Activated CD4-positive, alpha-beta T cell treated with anti-CD3 and anti-CD28 coated beads for 4 hours (primary cell): ENCODE measurements at places on chromosomes 6 and 20.

DNA sequence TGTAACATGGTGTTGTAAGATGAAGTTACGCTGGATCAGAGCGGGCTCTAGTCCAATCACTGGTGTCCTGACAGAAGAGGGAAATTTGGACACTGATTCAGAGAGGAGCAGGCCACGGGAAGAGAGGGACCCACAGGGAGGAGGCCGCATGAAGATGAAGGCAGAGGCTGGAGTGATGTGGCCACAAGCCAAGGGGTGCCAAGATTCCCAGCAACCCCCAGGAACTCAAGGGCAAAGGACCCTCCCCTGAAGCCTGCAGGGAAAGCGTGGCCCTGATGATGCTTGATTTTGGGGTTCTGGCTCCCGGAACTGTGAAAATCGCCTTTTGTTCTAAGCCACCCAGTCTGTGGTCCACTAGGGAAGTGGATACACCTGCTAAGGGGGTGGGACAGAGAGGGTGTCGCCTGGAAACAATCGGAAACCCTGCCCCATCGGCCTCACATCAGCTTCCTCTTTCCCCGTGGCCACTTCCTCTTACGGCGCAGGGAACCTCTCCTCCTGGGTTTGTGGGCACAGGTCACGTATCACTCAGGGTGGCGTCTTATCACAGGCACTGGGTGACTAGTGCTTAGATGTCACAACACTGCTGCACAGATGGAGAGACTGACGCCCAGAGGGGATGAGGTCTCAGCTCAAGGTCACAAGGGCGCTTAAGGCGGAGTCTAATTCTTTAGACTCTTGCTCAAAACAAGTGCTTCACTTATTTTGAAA, 58.0 kb downstream of the SULF2 start:
- peak; percentile 46 for DNase-seq

DNA sequence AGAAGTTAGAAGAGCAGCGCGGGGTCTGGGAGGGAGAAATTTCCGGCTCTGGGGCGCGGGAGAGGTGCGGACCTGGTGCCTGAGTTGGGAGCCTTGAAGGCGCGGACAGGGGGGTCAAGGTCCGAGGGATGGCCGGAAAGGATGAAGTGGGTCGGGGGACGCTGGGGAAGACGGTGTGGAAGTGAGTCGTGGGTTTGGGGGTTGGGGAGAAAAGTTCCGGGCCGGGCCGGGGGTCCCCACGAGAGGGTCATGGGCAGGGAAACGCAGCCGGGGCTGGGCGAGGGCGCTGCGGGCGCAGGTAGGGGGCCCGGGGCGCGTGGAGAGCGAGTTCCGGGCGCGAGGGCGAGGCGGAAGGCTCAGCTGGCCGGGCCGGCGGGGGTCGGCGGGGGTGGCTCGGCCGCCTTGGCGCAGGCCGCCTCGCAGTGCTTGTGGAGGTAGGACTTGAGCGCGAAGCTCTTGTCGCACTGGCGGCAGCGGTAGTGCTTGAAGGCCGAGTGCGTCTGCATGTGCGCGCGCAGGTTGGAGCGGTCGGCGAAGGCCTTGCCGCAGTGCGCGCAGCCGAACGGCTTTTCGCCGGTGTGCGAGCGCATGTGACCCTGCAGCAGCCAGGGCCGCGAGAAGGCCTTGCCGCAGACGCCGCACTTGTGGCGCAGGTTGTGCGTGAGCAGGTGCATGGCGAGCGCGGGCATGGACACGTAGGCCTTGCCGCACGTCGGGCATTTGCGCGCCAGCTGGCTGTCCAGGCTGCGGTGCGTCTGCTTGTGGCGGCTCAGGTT, 10.5 kb upstream of the SRXN1 start:
- DNase-seq, result no peak

DNA sequence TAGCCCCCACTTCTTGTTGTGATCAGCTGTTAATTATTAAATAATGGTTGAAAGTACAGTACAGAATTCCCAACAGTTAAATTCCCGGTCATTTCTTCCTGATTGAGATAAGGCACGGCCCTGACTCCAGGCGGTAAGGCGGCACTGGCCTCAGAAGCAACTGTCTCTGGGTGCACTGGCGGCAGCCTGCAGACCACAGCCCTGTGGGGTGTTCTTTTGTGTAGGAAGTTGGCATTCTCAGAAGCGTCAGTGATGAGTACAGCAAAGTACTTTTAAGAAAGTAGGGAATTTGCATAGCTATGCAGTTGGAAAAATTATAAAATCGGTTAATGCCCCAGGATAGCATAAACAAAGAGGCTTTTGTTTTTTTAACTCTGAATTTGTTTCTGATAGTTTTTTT, 50.5 kb downstream of the SAMD5 start:
- no peak for DNase-seq

- DNase-seq, result no peak
These were observed 7.4 kb downstream of the EPM2A start for GRCh38 chr6:145727817-145728388.

- no peak for DNase-seq
These were observed 284.5 kb downstream of the HTR1B start for GRCh38 chr6:77178821-77179220.

GRCh38 chr20:7841291-7841970, 98.8 kb downstream of the HAO1 start:
- DNase-seq, result no peak

- no peak for DNase-seq
These were observed 173.1 kb downstream of the HS3ST5 start for GRCh38 chr6:114169763-114170162.

DNA sequence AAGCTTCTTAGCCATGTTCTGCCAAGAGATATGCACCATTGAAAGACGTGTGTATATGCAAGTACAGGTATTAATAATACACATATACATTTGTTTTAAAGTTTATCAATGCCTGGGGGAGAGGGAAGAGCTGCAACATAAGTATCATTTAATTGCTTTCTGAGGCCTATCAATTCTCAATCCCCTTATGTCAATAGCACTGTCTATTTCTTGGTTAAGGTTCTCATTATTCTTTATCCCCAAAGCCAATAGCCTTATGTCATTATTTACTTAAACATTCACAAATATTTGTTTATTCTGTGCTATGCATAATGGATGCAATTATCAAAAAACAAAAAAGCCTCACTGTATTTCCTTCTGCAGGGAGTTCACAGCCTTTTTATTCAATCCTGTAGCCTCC, 350.3 kb upstream of the KCNQ5 start:
- DNase-seq, result no peak

GRCh38 chr20:58755766-58756449, 63.3 kb downstream of the NPEPL1 start:
- no peak for DNase-seq

DNA sequence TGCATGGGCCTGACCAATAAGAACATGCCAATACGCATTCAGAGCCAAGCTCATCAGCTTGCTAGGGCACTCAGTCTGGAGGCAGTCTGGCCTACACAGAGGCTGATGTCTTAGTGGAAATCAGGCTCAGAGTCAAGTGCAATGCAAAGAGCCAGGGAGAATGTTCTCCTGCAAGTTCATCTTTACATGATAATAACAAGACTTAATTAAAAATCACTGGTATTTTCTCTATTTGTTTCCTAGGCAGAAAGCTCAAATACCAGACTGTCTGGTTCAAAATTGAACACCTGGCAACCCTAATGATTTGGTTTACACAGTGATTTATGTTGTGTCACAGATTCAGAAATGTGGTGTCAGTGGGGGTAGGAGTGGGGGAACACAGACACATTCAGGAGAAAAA, 689.3 kb upstream of the FLRT3 start:
- DNase-seq, result no peak

- no peak for DNase-seq
These were observed 138.7 kb downstream of the MACROD2 start for GRCh38 chr20:14134004-14134403.

DNA sequence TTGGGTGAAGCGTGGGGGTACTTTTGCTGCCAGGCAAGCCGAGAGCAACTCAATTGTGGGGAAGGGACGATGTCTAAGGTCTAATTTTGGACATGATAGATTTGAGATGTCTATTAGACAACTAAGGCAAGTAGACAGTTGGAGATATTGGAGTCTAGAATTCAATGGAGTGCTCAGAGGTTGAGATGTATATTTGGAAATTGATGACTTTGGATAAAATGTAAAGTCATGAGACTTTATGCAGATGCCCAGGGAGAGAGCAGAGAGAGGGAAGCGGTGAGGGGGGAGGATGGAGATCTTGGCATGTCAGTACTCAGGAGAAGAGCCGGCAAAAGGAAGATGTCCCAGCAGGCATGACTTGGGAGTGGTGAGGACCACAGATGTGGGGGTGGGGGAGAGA, 6.9 kb downstream of the MYLK2 start:
- DNase-seq, result no peak

DNA sequence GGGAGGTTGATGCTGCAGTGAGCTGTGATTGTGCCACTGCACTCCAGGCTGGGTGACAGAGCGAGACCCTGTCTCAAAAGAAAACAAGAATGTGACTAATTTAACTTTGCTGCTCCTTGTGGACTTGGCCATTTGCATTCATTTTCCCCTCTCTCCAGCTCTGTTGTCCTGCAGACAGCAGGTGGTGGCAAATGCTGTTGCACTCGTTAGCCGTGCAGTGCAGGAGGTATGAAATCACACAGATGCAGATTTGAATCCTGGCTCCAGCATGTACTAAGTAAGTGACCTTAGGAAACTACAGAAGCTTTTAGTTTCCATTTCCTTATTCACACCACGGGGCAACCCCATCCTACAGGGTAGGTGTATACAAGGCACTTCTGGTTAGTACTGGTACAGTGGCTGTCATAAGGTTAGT, 9.6 kb upstream of the BEND3 start:
- no peak for DNase-seq
